ENCODE measurements at places on chromosomes 16 and 17.

DNA sequence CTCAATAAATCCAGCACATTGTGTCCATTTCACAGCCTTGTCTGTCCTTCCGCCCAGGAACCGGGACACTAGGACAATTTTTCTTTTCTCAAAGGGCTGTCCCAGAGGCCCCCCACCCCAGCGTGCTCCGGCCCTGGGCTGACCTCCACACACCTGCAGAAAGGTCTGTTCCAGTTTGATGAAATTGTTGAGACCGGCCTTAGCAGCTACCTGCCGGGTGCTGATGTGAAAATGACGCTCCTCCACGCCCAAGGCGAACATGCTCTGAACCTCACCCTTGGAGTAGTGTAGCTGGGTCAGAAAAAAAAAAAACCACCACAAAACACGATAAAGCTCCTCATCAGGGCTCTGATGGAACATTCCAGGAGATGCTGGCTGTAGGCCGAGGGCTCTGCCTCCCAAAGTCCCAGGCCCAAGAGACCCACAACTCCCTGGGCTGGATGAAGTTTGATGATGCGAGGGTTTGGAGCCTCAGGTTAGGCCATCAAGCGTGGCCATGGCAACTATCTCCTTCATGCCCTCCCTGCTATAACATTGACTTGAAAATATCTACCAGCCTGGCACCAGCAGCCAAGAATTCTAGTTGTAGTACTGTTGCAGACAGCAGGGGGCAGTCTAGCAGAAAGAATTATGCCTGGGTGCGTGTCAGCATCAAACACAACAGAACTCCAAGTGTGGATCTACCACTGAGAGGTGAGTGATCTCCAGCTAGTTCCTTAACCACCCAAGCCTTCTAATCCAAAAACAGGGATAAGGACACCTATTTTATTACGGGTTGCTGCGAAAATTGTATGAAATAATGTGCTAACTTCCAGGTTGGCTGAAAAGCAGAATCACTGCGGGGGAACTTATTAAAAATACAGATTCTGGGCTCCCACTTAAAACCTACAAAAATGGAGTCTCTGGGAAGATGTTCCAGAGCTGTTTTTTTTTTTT is 62.1 kb downstream of the RMI2 start:
- peak overlapping the region; percentile 64 for H3K27ac ChIP-seq
- no peaks in the 10 kb centered on the region for H3K36me3 ChIP-seq
- no peaks in the 10 kb centered on the region for H3K27me3 ChIP-seq
- H3K4me3 ChIP-seq, result no peak overlapping the region

- H3K4me1 ChIP-seq, result peaks cover 38% of the 10 kb centered on the region
- H3K36me3 ChIP-seq, result no peaks in the 10 kb centered on the region
- DNase-seq, result no peak
- H3K27ac ChIP-seq, result no peak overlapping the region
- no peak overlapping the region for H3K4me3 ChIP-seq
- H3K27me3 ChIP-seq, result peaks cover 5% of the 10 kb centered on the region
These were observed 74.4 kb upstream of the ARL4D start for GRCh38 chr17:43324205-43324893.

GRCh38 chr16:369866-370436 is 387 bp downstream of the MRPL28 start:
- DNase-seq, result no peak
- H3K4me3 ChIP-seq, result peak overlapping the region; percentile 64
- peaks cover 3% of the 10 kb centered on the region for H3K36me3 ChIP-seq
- peaks cover 10% of the 10 kb centered on the region for H3K4me1 ChIP-seq

- H3K27ac ChIP-seq, result no peak overlapping the region
- H3K4me3 ChIP-seq, result peak overlapping the region; percentile 92
- DNase-seq, result no peak
- no peaks in the 10 kb centered on the region for H3K36me3 ChIP-seq
- peaks cover 24% of the 10 kb centered on the region for H3K4me1 ChIP-seq
- H3K27me3 ChIP-seq, result peaks cover 80% of the 10 kb centered on the region
These were observed 841 bp downstream of the ALOXE3 start for GRCh38 chr17:8117367-8117979.

Measured in mesothelial cell of epicardium (in vitro differentiated cells).